ENCODE measurements at places on chromosomes 1 and 21.

- no peak for DNase-seq
Measured at GRCh38 chr1:116434849-116435248, 61.8 kb downstream of the ATP1A1 start.

- no peak for DNase-seq
Measured at GRCh38 chr1:91151702-91152101, 129.9 kb upstream of the ZNF644 start.

GRCh38 chr1:229582011-229582694 lies 23.6 kb upstream of the ABCB10 start:
- DNase-seq, result peak; percentile 57

- DNase-seq, result no peak
Measured at GRCh38 chr1:206833801-206834200, 31.6 kb upstream of the IL20 start.

DNA sequence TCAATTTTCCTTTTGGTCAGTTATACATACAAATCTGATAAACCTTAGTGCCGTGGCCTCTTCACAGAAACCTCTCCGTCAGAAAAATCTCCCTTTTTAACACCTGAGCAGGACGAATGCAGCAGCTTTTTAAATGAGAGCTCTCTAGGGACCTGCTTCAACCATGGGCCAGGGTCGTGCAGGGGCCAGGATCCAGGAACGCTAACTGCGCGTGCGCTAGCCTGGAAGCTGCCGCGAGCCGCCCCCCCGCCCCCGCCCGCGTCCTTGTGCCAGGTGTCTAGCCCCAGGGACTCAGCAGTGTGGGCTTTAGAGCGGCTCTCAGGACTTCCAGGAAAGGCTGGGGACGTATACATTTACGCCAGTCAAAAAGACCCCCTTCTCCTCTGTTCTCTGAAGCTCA lies 136.8 kb upstream of the FMN2 start:
- DNase-seq, result no peak

- DNase-seq, result peak; percentile 86
Measured at GRCh38 chr1:205354259-205355074, 2.3 kb downstream of the KLHDC8A start.

DNA sequence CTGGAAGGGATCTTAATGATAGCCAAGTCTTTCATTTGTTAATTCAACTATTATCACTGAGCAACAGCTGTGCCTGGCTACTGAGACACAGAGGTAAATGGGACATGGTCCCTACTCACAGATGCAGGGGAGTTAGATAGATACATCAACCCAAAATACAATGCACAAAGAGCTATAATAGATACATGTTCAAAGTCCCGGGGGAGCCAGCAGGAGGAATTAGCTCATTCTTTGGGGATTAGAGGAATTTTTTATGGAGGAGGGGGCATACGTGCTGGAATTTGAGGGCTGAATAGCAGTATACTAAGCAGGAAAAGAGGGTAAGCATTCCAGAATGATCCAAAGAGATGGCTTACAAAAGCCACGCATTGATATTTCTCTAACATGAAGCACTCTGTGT lies 34.6 kb downstream of the C8B start:
- no peak for DNase-seq

DNA sequence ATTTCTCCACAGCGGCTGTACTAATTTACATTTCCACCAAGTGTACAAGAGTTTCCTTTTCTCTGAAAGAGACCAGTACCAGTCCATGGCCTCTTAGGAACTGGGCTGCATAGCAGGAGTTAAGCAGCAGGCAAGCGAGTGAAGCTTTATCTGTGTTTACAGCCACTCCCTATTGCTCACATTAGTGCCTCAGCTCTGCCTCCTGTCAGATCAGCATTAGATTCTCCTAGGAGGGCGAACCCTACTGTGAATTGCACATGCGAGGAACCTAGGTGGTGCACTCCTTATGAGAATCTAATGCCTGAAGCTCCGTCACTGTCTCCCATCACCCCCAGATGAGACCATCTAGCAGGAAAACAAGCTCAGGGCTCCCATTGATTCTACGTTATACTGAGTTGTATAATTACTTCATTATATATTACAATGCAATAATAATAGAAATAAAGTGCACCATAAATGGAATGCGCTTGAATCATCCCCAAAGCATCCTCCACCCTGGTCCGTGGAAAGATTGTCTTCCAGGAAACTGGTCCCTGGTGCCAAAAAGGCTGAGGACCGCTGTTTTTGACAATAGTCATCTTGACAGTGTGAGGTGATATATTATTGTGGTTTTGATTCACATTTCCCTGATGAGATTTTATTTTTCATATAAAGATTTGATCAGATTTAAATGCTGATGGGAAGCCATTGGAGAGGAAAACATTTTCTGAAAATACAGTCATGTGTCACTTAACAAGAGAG lies 45.5 kb upstream of the MRPS6 start:
- peak; percentile 50 for DNase-seq

DNA sequence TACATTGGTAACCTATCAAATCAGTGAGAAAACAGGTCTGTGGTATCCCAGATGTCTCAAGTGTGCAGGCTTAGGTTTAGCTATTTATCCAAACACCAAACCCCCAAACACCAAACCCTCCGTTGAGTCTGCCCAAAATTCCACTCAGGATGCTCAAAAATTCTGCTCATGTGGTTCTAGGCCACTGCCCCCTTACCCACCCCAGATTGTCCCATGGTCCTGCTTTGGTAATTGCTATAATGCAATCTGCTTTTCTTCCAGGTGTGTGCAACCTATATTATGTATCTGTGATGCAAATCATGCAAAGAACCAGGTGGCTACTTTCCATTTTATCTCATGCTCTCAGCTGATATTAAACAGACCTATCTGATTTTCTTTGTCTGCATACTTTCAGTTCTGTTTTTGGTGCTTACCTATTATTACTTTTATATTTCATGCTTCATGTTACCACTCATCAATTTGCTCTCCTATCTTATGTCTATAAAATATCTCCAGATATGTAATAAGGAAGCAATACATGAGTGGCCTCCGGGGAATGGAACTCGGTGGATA lies 123.7 kb downstream of the TOMM20 start:
- DNase-seq, result no peak

GRCh38 chr21:38637161-38637560 lies 138.9 kb upstream of the ERG start:
- no peak for DNase-seq

GRCh38 chr1:56326056-56326455 lies 253.3 kb downstream of the PLPP3 start:
- peak; percentile 31 for DNase-seq

- peak; percentile 10 for DNase-seq
Measured at GRCh38 chr1:42801832-42802473, 15.0 kb upstream of the ERMAP start.

DNA sequence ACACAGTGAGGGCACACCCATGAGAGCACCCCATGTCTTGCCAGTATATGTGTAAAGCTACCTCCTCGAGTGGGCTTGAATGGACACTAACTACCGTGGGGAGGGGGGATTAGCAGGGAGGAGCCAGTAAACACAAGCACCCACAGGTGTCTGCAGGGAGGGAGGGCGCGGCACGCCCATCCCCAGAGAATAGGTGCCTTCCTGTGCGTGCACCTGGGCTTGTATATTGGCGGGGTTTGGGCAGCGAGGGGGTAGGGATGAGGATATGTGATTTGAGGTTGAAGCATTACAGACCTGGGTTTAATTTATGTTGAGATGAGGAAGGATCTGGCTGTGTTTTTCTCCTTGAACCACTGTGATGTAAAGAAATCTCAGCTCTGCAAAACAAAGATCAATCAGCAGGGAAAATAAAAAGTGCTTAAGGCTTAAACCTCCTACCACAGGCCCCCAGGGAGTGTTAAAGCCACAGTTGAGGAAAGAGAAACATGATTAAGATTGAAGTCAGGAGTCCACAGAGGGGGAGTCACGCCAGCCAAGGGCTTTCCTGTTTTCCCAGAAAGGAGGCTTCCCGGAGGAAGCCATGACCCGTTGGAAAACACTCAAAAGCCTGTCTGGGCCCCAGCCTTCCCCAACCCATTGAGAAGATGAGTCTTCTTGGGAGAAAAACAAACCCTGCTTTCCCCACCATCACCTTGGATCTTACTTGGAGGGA lies 80.0 kb downstream of the CAMK2N1 start:
- DNase-seq, result peak; percentile 61

DNA sequence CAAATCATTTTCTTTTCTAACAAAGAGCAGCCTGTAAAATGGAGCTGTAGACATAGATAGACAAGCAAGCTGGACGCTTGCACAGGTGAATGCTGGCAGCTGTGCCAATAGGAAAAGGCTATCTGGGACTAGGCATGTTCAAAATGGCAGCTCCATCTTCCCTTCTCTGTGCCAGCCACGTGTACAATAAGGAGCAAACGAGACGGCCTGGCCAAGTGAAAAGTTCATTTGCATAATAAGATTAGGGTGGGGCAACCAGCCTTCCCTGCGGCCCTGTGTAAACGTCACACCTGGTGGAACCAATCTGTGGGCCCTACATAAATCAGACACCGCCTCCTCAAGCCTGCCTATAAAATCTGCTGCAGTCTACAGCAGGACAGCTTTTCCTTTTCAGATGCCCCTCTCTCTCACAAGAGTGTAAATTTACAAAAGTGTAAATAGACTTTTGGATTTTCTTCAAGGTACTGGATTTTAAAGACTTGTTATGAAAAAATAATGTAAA lies 16.6 kb upstream of the EDEM3 start:
- DNase-seq, result no peak

GRCh38 chr21:29854795-29855194 lies 85.0 kb downstream of the GRIK1 start:
- no peak for DNase-seq

DNA sequence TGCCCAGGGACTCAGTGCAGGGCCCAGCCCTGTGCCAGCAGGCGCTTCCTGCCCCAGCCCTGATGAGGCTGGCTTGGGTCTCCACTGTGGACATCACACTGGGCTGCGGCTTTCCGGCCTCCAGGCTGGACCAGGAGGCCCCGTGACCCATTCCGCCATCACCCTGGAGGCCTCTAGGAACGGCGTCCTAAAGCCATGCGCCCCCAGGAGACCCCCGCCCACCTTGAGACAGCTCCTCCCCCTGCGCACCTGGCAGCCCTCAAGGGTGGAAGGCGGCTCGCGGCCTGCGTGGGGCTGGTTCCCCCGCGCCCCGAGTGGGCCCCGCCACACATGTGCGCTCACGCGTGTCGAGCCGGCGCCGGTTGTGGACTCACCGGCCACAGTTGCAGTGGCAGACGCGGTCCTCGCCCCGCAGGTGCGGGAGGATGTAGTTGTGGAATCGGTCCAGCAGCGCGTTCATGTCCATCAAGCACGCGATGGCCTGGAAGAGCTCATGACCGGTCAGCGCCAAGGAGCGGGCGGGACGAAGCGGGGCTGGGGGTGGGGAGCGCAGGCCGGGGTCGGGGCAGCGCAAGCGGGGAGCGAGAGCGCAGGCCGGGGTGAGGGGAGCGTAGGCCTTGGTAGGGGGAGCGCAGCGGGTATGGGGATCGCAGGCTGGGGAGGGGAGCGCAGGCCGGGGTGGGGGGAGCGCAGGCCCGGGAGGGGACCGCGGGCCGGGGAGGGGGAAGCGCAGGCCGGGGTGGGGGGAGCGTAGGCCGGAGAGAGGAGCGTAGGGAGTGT lies 924 bp downstream of the TMEM240 start:
- DNase-seq, result peak; percentile 32

DNA sequence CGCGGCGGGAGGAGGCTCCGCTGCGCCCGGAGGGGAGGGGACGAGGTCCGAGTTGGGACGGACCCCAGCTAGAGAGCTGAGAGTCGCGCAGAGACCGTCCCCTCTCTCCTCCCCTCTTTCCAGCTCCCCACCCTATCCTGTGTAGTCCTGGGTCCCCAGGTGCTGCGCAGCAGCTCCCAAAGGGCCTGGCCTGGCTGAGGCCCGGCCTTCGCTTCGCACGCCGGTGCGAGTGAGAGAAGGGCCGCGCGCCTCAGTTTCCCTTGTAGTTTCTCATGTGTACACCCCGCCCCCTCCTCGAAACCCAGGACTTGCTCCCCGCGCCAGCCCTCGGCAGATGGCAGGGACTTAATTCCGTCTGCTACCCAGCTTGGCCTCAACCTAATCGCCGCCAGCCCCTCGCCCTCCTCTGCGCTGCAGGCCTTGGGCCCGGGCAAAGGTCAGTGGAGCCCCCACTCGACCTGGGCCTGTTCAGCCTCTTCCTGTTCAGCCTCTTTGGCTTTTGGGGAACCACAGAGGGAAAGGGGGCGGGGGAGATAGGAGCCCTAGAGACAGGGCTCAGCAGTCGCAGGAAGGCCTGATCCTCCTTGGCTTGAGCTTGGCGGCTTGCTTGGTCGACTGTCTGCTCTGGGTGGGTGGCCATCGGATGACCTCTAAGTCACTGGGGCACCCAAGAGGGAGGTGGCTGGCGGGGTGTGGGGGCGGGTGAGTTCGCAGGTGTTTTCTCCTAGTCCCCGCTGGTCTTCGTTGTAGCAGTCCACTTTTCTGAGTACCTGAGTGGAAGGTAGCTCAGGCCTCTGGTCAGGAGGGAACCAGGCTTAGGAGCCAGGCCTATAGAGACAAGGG lies 1.0 kb downstream of the ZNF687 start:
- DNase-seq, result no peak

DNA sequence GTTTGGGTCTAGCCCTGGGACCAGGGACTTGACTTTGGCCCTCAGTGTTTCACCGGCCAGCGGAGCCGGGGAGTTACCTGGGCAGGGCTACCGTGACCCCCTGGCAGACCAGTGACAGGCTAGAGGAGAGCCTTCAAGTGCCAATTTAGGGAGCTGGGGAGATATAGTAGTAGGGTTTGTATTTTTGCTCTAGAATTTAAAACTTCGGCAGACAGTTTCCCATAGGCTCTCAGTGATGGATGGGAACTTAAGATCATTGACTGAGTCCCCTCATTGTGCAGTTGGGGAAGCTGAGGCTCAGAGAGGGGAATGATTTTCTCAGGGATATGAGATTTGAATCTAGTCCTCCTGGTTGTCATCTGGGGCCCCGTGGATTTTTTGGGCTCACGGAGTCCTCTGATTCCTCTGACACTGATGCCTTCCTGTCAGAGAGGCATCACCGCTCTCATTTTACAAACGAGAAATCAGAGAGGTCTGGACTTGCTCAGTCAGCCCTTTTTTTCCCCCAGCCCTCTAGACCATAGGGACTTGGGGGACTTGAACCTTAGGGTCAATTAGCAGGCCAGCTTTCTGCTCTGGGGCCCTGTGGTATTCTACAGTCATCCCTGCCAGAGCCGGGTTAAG lies 58.3 kb upstream of the ACOT11 start:
- DNase-seq, result no peak

DNA sequence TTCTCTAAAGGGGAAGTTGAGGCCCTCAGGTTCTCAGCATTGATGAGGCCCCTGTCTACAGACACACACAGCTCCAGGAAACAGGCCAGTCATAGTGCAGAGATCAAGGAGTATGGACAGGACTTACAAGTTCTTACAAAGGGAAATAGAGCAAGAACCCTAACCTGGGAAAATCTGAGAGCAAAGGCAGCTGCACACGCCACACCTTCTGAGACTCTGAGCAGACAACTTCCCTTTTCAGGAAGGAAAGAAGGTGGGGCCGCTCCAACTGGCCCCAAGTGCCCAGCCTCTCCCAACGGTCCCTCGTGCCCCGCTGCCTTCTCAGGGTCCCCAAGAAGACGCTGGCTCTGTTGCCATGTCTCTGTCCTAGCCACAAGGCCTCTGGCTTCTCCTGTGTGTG lies 3.6 kb downstream of the NOC2L start:
- DNase-seq, result no peak

- DNase-seq, result no peak
Measured at GRCh38 chr21:44354775-44355771, 1.7 kb downstream of the TRPM2 start.

- no peak for DNase-seq
Measured at GRCh38 chr1:7130127-7130526, 344.9 kb downstream of the CAMTA1 start.

- DNase-seq, result peak; percentile 72
Measured at GRCh38 chr1:225565847-225566246, 87.1 kb downstream of the ENAH start.

GRCh38 chr1:185442050-185442449 lies 125.0 kb upstream of the IVNS1ABP start:
- no peak for DNase-seq

- DNase-seq, result no peak
Measured at GRCh38 chr1:161273402-161273801, 14.9 kb downstream of the PCP4L1 start.

Measured in cardiac fibroblast (primary cell).